ENCODE measurements at places on chromosomes 11 and 22.

DNA sequence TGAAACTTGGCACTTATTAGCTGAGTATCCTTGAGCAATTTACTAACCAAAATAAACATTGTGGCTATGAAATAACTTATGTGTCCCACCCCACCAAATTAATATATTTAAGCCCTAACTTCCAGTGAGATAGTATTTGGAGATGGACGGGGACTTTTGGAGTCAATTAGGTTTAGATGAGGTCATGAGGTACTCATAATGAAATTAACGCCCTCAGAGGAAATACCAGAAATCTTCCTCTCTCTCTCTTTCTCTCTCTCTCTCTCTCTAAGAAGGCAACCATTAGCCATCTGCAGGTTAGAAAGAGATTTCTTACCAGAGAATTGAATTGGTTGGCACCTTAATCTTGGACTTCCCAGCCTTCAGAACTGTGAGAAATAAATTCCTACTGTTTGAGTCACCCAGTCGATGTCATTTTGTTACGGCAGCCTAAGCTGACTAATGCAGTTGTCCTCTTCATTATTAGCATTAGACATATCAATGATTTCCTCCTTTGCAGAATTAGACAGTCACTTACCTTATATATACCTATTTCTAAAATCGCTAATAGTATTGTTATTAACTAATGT is 1284.0 kb downstream of the FAM181B start:
- DNase-seq = no peak

DNA sequence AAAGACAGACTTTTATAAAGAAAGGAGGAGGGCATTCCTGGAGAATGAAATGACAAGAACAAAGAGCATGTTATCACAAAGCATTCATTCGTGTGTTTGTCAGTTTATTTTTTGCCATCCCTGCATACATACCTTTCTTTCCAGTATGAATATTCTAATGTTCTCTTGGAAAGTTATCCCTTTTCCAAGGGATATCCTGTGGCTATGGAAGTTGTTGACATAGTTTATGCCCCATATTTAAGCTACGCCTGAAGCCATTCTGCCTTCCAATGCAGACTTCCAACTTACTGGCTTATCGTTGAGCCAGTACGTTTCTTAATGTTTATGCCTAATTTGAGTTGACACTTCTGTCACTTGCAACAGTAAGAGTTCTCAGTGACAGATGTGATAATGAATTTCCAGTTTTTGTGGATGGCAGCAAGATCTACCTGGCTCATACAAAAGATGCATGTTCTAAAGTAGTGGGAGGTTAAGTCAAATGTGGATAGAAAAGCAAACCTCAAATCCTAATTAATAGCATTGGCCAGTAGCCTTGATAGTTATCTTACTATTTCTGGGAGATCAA is 133.3 kb upstream of the ANO3 start:
- DNase-seq = no peak

GRCh38 chr22:46354993-46355305 is 19.4 kb downstream of the TRMU start:
- DNase-seq = no peak

DNA sequence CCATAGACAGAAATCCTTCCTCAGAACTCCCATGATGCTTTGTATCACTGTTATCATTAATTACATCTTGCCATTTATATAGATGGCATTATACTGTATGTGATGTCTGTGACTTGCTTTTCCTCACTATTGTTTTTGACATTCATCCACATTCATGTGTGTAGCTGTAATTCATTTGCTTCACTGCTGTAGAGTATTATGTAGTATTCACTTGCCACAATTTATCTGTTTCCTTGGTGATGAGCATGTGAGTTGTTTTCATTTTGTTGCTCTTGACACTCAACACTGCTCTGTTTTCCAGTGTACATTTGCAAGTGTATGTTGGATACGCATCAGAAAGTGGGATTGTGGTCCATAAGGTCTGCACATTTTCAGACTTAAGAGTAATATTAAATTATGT is 328.6 kb upstream of the C11orf87 start:
- no peak for DNase-seq

DNA sequence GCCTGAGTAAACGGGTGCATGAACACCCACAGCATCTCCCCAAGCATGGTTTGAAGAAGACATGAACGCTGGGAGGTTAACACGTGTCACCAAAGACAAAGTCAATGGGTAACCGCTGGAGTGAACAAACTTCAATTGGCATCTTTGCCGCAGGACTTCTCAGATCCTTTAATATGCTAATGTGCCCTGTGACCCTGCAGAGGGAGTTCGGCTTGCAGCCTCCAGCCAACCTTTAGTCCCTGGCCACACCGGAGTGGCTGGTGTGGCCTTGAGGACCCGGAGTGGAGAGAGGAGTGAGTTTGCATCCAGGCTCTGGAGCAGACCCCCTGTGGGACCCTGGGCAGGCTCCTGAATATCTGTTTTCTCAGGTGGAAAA is 57.0 kb downstream of the FLRT1 start:
- no peak for DNase-seq

- no peak for DNase-seq
These were observed 71.6 kb downstream of the KCNQ1 start for GRCh38 chr11:2516276-2517015.

Measured in activated CD4-positive, alpha-beta T cell treated with anti-CD3 and anti-CD28 coated beads for 36 hours (primary cell).